ENCODE measurements at places on chromosomes 5 and 9.

- no peak for DNase-seq
Measured at GRCh38 chr5:67223211-67223610, 26.6 kb upstream of the CD180 start.

DNA sequence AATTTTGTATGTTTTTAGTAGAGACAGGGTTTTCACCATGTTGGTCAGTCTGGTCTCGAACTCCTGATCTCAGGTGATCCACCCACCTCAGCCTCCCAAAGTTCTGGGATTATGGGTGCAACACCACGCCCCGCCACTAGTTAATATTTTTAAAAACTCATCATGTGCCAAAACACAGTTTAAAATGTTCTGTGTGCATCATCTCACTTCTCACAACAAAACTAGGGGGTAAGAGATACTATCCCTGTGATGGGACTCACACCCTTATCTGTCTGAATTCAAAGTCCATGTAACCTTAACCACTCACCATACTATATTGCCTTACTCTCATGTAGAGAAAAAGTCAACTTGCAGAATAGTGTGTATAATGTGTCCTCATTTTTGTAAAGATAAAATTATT, 2.6 kb downstream of the PKD2L2 start:
- DNase-seq = peak; percentile 27

DNA sequence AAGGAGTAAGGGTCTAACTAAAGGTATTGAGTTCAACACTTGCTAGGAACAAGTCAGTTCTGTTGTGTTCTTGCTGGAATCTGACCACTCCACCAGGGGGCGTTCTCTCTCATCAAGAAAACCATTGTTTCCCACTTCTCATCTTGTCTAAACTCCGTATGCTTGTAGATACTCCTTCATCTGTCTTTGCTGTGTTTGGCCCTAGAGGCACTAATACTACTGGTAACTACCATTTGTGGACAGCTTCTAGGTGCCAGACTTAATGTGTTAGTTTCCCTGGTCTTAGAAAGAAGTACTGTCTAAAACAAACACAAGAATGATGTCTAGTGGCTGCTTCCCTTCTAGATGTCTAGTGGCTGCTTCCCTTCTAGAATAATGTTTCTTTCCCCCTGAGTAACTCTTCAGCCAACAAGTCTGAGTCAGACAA, 18.7 kb upstream of the PTPDC1 start:
- DNase-seq = peak; percentile 91

DNA sequence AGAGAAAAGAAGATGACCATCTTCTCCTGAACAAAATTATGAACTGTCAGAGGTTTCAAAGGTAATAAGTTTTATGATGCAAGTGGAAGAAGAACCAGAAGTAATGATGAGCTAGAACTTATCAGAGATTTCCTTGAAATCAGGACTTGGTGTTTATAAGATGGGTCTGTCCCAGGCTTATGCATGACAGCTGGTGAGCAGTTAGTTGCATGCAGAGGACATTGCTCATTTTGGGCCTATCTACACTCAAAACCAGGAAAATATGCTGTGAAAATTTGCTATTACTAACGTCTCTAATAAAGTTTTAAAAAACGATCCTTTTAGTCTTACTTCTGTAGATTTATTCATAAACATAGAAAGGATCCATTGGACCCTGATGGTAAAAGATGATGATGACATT, 6.6 kb upstream of the STC2 start:
- no peak for DNase-seq

DNA sequence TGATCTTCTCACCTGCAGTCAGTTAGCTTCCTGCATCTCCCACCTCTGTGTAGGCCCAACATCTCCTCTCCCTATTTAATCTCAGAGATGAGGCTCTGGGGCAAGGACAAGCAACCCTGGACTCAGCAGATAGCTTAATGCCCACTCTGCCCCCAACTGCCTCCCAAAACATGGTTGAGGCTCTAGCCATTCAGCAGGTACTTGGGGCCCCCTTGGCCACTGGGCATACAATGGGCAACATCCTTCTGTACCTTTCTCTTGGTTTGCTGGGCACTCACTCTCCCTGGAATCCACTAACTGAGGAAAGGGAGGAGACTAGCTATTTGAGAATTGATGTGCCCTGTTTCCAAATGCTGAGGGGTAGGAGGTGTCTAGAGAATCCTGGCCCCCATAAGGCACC, 9.4 kb downstream of the IGIP start:
- no peak for DNase-seq

GRCh38 chr5:72661405-72661804, 154.2 kb upstream of the ZNF366 start:
- no peak for DNase-seq

GRCh38 chr9:19148187-19148586, 20.9 kb upstream of the PLIN2 start:
- no peak for DNase-seq

GRCh38 chr5:53884844-53885243, 324.4 kb downstream of the NDUFS4 start:
- no peak for DNase-seq

DNA sequence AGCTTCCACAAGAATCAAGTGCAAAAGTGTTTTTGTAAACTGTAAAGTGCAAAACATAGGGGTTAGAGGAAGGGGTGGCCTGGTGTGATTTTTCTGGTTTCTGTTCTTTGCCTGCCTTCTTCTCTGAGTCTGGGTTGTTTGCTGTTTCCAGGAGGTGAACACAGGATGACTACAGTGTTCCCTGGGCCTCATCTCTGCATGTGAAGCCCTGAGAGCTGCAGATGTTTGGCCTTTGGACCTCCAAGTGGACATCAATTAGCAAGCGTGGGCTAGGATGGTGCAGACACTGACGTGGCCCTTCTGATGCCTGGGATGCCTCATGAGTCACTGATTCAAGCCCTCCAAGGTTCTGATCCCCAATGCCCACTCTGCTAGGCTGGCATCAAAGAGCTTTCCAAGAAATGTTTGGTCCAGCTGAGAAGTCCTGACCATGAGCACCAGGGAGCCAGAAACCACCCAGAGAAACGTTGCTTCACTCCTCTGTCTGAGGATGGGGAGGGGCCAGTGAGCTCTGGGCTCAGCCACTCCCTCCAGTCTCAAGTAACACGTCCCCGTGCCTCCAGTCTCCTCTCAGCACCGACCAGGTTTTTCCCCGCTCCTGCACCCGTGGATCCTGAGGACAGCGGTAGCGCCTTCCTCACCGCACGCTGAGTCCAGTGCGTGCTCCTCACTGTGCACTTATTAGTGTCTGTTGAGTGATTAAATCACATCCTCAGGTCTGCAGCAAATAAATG, 7.6 kb downstream of the IL9 start:
- DNase-seq = no peak

GRCh38 chr5:173917788-173918786, 29.9 kb downstream of the CPEB4 start:
- peak; percentile 92 for DNase-seq

All from hematopoietic multipotent progenitor cell treated with erythropoietin and hydrocortisone succinate and interleukin-3 and kit ligand, for 6 days (in vitro differentiated cells).